ENCODE measurements at places on chromosomes 4 and X. TPM values are rescaled to one million over a fixed set of nuclear protein-coding genes. Genes with fewer than 3 reads are reported as not detected.

ATP1B4 gene
- total RNA-seq = not detected

NCAPG gene
- total RNA-seq = 56.6 TPM

FRAS1 gene
- total RNA-seq = 109 TPM

DNA sequence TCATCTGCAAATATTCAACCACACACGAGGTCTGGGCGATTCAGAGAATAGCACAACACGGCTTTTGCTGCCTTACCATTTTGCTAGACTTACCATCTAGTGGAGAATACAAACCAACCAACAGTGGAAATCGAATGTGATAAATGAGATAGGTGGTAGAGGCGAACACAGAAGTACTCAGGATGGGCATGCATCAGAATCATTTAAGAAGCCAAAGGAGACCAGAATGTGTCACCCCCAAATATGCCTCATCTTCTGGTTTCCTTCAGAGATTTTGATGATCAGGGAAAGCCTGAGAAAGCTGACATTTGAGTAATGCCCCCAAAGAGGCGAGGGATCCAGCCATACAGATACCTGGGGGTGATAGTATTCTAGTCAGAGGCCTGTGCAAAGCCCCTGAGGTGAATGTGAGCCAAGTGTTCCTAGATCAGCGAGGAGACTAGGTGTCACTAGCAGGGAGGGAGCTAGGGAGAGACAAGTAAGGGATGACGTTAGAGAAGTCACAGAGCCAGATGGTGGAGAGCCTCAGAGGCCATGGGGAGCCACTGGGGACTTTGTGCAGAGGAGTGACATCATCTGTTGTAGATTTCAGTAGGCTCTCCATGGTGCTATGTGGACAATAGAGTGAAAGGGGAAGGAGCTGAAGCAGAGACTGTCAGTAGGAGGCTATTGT lies 1.7 kb downstream of the MTMR1 start:
- no peak overlapping the region for H3K4me3 ChIP-seq
- no peak overlapping the region for H3K27ac ChIP-seq
- no peaks in the 10 kb centered on the region for H3K36me3 ChIP-seq
- DNase-seq = no peak
- no peaks in the 10 kb centered on the region for H3K4me1 ChIP-seq

GRCh38 chrX:151711154-151711553 lies 4.7 kb upstream of the FATE1 start:
- peaks cover 4% of the 10 kb centered on the region for H3K4me1 ChIP-seq
- no peaks in the 10 kb centered on the region for H3K36me3 ChIP-seq
- DNase-seq = no peak
- no peak overlapping the region for H3K27ac ChIP-seq

DNA sequence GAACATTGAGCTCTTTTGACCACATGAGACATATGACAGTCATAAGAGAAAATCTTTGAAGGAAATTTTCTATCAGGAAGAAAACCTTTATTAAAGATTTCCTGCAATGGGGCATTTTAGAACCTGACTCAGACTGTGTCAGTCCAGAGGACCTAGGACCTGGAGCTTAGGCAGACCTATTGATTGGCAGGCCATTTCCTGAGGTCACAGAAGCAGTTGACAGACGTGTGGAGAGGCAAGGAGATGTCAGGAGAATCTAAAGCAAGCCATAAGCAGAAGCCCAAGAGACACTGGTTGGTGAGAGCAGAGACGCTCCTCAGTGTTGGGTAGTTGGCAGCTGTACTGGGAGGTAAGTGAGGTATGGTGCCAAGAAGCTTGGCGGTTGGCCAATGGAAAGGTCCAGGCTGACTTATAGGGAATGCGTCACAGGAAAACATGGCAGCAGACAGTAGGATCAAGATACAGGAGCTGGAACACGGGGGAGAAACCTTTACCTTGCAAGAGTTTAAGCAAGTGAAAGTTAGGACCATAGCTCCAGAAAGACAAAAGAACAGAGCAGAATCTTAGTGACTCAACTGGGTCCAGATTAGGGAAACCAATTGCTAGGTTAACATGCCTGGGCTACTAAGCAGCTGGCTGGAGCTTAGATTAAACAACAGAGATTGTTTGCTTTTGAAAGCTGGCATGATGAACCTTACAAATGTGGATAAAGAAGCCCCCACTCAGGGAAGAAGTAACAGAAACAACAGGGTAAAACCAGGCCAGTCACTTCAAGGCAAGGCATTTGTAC lies 18.6 kb downstream of the PALLD start:
- no peaks in the 10 kb centered on the region for H3K27me3 ChIP-seq
- DNase-seq = no peak
- H3K36me3 ChIP-seq = no peaks in the 10 kb centered on the region
- H3K4me3 ChIP-seq = no peak overlapping the region
- no peaks in the 10 kb centered on the region for H3K4me1 ChIP-seq
- no peak overlapping the region for H3K27ac ChIP-seq

- no peak for DNase-seq
- H3K36me3 ChIP-seq = no peaks in the 10 kb centered on the region
- H3K4me3 ChIP-seq = no peak overlapping the region
- H3K27ac ChIP-seq = no peak overlapping the region
- no peaks in the 10 kb centered on the region for H3K27me3 ChIP-seq
Measured at GRCh38 chrX:3393581-3394111, 47.2 kb upstream of the MXRA5 start.

All from H1 (cell line).